T-helper 1 cell (primary cell): ENCODE measurements at places on chromosomes 12 and 14.

GRCh38 chr12:7666595-7666994 is 887 bp upstream of the APOBEC1 start:
- DNase-seq, result no peak

DNA sequence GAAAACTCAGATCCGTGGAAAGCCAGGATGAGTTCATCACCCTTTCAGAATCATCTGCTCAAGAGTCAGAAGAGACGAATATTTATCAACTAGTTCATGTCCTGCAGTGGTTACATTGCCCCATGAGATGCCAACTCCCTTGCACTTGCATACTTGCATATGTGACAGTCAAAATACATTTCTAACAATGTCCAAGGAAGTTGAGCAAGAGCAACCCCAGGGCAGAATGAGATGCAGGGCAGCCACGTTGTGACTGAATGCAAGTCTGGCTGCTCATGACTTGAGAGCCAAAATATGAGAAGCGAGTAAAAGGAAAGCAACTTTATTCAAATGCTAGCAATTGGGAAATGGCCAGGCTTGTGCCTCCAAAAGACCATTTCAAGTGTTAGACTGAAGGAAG is 23.6 kb upstream of the UTP20 start:
- DNase-seq, result no peak

DNA sequence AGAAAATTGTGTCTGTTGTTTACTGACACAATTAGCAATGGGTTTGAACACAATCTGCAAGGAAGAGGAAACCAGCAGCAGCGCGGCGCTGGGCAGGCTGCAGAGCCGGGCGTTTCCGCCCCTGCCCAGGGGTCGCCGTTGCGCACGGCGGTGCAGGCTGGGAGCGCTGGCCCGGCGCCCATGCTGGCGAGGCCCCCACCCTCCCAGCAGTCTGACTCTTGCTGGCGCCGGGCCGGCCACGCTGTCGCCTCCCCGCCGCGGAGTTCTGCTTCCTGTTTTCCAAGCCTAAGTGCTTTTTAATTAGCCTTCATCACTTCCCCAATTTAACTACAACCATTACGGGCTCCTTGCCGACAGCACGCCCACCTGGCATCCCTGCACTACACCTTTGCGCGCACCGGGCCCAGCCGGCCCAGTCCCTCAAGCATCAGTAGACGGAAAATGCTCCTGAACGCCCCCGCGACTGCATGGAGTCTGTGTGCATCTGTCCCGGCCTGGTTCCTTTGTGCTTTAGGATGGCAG is 212.1 kb downstream of the GXYLT1 start:
- no peak for DNase-seq

GRCh38 chr14:36818246-36818645 is 156.6 kb downstream of the PAX9 start:
- no peak for DNase-seq

GRCh38 chr12:71517145-71517846 is 77.7 kb downstream of the LGR5 start:
- DNase-seq, result no peak
